Stimulated activated CD4-positive, alpha-beta T cell treated with anti-CD3 and anti-CD28 coated beads, Interleukin-4, amount 100 ng/mL, for 48 hours (primary cell): ENCODE measurements at places on chromosomes 6 and 20.

DNA sequence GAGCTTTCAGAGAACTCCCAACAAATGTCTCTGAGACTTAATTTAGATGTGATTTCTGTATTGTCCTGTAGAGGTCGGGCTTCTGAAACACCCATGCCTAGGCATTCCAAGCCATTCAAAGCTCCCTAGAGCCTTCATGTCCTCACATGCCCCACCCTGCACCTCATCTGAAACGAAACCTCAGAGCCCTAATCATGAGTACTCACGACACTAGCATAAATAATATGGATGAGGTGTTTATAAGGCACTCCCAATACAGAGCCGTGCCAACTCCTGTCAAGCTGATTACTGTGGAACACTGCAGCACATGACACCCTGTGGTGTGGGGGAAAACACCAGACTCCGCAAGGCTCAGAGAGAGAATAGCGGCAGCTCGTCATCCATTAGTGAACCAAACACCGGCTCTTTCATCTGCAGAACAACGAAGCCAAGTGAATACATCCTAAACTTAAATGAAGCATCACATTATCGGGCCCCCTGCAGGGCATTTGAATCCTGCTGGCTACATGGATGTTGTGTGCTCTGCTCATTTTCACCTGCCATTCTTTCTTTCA, 83.8 kb downstream of the FNDC1 start:
- DNase-seq = no peak

GRCh38 chr6:34928220-34928619, 39.2 kb downstream of the ANKS1A start:
- DNase-seq = no peak

DNA sequence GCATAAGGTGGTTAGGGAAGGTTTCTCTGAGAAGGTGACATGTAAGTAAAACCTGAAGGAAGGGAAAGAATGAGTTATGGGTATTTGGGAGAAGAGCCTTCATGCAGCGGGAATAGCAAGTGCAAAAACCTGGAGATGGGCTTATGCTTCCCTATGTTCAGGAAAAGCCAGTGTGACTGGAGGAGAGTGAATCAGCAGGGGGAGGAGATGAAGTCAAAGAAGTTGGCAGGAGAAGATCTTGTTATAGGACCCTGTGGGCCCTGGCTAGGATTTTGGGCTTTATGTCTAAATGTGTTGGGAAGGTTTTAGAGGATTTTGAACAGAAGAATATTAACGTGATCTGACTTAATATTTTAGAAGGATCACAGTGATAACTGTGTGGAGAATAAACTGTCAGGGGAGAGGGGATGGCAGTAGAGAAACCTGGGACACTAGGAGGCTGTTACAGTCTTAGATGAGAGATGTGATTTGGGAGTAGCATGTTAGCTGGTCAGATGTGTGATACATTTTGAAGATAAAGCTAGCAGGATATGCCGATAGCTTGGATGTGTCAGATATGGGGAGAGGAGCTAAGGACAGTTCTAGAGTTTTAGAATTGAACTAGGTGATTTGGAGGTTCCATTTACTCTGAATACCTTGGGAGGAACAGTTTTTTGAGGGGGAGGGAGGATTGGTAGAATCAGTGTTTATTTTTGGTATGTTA, 41.0 kb downstream of the PHF3 start:
- DNase-seq = no peak

DNA sequence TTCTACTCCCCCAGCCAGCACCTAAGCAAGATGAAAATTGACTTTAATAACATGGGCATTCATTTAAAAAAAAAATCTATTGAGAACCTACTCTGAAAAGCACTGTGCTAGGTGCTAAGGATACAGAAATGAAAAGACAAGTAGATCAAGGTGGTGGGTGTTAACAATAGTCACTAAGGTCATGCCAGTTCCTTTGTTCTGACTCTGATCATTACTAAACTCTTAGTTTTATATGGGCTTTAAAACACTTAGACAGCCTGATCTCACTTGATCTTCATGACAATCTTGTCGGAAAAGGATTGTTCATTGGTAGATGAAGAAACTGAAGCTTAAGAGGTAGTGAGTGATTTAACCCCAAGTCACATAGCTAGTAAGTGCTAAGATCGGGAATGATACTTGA, 285.7 kb upstream of the PRDM1 start:
- DNase-seq = no peak

GRCh38 chr6:14707971-14708465, 537.9 kb upstream of the JARID2 start:
- no peak for DNase-seq

GRCh38 chr6:33628401-33628964, 7.4 kb downstream of the ITPR3 start:
- DNase-seq = no peak

- no peak for DNase-seq
Observed at GRCh38 chr6:1890071-1890470, 280.4 kb downstream of the FOXC1 start.
